ENCODE measurements at places on chromosomes 12 and 14.

DNA sequence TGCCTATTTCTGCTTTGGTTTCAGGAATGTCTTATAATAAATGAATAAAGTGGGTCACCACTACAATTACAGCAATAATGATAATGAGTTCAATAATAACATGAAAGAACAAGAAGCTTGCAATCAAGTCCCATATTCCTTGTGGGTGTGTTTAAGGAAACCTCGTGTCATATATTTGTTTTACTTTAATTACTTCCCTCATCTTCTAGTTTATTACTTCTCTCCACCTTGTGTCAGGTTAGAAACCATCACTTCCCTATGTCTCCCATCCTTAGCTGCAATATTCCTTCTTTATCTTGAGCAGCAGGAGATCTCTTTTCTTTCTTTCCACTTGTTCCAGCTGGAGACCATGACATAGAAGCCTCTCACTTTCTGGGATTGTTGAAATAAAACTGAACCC is 384.0 kb upstream of the TMEM132C start:
- DNase-seq = no peak

DNA sequence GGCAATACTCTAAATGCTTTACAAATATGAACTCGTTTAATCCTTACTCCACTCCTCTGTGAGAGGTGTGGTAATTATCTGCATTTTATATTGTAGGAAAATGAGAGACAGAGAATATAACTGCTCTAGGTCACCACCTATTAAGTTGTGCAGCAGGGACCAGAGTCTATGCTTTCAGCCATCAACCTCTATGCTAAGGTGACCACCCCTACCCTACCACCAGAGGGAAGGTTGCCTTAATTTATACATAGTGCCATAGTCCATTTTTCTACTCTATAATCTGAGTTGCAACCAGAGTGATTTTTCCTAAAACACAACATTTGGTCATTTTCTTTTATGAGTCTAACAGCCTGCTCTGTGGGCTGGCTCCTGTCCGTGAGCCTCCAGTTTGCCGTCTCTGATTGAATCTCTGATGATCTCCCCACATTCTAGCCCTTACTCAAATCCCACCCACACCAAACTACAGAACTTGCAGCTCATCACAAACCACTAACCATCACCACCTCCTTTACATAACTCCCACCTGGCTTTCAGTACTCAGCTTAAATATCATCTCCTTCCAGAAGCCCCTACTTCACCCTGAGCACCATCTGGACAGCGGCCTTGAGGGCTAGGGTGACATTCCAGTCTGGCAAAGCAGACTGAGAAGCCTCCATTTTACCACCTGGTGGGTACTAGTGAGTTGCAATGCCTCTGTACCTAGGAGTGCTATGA is 126.6 kb downstream of the PPM1H start:
- no peak for DNase-seq

DNA sequence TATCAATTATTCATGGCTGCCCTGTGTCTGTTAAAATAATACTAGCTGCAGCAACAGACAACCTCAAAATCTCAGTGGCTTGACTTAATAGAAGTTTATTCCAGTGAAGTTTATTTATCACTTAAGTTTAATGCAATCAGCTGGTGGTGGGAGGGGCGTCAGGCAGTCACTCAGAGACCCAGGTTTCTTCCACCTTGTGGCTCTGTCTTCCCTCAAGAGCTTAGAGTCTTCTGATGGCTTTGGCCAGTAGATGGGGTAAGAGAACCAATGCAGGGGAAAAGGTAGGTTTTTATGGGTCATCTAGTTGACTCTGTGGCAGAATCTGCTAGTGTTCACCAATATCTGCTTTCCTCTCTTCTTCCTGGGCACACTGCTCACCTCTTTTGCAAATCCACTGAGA is 668.9 kb downstream of the AACS start:
- DNase-seq = no peak

- no peak for DNase-seq
These were observed 35.9 kb downstream of the PDZRN4 start for GRCh38 chr12:41224066-41224465.

DNA sequence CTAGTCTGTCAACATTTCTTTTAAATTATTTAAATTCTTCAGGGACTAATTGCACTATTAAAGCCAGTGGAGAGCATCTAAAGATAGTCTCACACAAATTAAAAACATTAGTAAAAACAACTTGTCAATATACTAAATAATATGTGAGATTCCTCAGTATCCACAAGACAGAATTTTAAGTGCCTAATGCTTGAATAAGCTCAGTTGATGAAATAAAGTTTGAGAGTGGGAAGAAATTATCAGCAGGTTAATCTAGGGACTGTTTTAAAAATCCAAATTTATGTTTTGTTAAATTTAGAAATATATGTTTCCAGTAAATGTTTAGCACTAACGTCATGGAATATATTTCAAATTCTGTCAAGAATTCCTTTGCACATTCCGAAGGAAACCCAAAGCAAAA is 105.2 kb downstream of the SLC41A2 start:
- DNase-seq = no peak

- DNase-seq = no peak
These were observed 15.8 kb downstream of the ABCC9 start for GRCh38 chr12:21925296-21925913.

DNA sequence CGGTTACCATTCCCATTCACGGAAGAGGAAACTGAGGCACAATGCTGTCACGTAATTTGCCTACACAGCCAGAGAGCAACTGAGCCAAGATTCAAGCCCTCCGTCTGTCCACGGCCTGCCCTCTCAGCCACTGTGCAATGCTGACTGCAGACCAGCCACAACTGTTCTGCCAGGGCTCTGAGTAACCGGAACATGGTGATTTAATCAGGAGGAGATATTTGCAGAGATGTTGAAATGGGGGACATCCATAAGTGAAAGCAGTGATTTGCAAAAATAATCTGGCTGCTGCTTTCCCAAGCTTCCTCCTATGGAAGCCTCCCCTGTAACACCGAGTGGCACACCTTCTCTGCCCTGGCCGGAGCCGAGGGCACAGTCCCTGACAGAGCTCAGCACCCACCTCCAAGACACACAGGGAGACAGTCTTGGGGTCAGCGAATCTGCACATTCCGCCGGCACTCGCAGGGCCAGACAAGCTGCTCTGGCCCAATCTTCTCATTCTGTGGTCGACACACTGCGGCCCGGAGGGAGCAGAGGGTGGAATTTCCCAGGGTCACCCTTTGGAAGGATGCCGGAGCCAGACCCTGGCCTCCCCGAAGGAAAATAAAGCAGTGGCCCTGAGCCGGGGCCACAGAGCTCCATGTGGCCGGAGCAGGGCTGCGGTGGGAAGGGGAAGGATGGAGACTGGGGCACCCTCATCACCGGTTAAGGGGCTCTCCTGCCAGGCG is 158.2 kb upstream of the DIO3 start:
- no peak for DNase-seq

DNA sequence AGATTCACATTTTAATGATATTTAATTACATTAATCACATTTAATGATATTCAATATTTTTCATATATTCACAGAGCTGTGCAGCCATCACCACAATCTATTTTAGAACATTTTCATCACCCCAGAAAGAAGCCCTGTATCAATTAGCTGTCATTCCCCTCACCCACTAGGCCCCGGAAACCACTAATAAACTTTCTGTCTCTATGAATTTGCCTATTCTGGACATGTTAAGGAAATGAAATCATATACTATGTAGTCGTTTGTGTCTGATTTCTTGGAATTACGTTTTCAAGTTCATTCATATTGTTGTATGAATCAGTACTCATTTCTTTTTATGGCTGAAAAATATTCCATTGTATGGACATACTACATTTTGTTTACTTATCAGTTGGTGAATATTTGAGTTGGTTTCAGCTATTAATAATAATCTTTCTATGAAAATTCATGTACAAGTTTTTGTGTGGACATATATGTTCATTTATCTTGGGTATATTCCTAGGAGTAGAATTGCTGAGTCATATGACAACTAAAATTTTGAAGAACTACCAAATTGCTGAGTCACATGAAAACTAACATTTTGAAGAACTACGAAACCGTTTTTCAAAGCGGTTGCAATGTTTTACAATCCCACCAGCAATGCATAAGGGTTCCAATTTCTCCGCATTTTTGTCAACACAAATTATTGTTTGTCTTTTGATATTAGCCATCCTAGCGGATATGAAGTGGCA is 11.7 kb upstream of the OTOGL start:
- no peak for DNase-seq

- no peak for DNase-seq
These were observed 46.7 kb downstream of the ERH start for GRCh38 chr14:69351385-69351784.

DNA sequence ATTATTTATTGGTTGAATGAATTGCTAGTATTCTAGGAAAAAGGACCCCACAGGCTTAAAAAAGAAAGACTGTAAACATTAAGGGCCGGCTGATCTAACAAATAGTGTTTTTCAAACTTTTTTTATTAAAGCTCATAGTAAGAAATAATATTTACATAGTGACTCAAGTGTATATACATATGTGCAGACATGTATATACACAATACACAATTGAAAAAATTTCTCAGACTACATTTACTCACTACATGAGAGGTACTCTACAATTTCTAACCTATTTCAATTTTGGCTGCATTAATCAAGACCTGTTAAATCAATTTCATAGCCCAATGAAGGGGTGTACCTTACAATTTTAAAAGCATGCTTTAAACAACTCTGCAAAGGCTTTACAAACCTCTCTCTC is 17.5 kb downstream of the KCNH5 start:
- DNase-seq = no peak

- DNase-seq = no peak
These were observed 1154.8 kb downstream of the TMEM121 start for GRCh38 chr14:106681161-106681560.

- no peak for DNase-seq
These were observed 127.4 kb downstream of the KCNK10 start for GRCh38 chr14:88195676-88196075.

DNA sequence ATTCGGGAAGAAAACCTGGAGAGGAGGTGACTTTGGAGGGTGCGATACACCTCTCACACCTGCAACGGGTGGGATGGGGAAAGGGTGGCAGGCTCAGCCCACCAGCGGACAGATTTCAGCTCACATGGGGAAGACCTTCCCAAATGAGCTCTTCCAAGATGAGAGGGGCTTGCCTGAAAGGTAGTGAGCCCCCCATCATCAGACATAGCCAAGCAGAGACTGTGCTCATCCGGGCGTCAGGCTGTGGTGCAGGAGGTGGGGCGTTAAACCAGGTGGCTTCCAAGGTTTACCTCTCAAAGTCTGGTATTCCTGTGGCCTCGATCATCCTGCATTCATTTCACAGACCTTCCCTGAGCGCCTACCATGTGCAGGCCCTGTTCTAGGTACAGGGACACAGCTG is 105.4 kb upstream of the FKBP4 start:
- no peak for DNase-seq

DNA sequence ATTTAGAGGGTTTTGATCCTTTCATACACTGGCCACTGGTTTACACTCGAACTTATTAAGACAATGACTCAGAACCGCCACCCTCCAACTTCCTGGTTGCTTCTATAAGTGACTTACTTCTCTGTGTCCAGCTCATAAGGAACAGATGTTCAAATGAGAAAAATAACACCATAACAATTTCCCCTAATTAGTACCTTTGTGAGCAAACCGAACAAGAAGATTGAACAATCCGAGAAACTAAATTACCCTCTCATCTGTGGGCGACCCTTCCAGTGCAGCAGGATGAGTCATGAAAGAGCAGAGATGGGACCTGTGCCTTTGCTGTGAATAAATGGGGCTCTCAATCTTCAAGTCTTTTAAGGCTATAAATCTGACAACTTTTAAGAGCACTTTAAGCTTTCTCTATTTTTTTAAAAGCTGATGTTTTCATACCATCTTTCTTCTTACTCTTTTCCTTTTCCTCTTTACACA is 146.8 kb upstream of the RASSF8 start:
- DNase-seq = no peak

DNA sequence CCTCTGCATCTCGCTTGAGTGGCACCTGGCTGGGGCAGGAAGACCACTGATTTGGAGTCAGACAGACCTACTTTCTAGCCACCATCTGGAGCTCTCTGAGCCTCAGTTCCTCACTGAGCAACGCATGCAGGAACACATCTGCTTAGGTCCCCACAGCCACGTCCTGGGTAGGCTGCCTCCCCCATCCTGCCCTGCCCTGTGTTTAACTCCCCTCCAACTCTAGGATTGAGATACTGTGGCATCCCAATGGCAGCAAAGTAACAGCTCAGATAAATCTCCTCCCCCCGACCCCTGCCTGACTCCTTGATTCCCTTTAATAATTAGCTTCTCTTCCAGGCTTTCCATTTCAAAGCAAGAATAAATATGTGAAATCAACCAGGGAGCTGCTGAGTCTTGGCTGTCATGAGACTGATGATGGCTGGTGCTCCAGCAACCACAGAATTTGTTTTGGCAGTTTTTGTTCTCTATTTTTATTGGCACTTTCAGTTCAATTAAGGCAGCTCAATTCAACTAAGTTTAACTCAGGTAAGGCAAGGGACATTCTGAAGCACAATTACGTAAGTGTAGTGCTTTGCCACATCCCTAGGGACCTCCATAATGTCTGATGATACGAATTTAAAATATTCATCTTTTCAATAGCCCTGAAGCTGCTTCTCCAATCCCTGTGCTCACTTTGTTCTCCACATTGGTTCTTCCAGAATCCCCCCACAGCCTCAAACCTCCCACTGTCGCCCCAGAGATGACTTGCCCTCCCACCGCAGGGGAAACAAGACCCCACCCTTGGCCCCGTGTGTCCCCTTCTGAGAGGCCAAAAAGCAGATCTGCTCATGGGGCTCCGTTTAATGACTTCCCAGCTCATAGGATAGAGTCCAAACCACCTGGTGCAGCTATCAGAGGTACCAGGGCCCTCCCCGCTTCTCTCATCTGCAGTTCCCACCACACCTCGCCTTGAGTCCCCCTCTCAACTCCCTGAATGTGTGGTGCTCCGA is 58.2 kb downstream of the ESR2 start:
- DNase-seq = no peak

DNA sequence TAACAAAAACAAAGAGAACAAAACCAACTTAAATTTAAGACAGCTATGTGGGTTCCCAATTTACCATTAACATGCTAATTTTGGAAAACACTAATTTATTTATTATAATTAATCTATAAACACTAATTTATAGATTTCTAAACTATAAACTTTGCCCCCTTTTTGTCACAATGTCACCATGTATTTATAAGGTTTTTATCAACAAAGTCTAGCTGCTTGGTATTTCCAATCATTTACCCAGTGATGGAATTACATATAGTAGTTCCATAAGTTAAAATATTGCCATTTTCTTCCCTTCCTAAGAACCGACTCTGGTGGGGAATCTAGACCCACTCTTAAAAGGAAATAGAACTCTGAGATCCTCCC is 140.7 kb downstream of the PPM1H start:
- no peak for DNase-seq

- no peak for DNase-seq
These were observed 8.3 kb downstream of the RESF1 start for GRCh38 chr12:31967539-31967938.

Data from NCI-H1048 (cell line).